ENCODE measurements at places on chromosomes 3 and 15.

DNA sequence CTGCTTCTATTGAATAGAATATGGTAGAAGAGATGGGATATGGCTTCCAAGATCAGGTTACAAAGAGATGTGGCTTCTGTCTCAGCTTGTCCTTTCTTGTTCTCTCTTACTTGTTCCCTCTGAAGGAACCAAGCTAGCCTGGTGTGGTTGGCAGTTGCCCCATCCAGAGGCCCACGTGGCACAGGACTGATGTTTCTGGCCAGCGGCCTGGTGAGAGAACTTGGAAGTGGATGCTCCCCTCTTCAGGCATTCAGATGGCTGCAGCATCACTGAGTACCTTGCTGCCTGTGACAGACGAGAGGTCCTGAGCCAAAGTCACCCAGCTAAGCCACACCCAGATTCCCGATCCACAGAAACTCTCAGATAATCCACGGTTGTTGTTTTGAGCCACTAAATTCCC lies 183.6 kb downstream of the NSMCE3 start:
- DNase-seq = no peak

DNA sequence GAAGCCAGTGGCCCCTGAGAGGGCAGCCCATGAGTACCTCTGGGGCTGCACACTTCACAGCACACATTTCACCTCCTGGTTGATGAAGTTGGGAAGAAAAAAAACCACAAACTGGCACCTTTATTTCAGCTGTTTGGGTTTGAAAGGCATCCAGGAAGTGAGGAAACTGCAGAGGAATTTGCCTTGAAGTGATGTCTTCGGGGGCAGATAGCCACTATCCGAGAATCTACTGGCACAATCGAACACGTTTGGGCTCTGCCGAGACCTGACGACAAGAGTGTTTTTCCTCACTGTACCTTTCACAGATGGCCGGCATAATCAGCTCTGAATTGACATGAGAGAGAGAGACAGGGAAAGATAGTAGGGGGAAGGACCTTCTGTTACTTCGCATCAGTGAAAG lies 59.7 kb downstream of the LRIG1 start:
- DNase-seq = no peak

DNA sequence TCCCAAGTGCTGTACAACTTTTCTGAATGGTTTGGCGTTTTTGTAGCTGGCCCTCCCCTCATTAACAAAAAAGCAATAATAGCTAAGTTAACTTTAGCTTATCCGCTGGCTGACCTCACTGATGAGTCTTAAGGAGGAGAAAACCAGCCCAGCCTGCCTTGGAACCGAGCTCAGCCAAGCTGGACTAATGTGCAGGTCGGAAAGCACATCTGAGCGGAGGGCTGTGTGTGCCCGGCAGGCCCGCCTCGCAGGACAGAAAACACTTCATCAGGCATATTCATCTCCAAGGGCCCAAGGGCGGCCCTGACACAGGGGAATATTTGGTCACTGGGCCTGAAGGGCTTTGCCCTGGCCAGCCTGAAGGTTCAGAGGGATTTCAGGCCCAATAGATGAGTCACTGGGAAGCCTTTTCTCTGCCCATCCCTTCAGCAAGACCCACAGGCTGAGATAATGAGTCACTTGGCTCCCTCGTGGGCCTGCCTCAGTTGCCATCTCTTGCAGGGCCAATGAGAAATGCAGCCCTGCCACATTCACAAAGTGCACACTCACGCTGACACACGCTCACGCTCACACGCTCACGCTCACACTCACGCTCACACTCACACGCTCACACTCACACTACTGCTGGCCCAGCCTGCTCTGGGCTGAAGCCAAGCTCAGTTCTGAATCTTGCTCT lies 75.1 kb downstream of the SLC12A8 start:
- DNase-seq = no peak

DNA sequence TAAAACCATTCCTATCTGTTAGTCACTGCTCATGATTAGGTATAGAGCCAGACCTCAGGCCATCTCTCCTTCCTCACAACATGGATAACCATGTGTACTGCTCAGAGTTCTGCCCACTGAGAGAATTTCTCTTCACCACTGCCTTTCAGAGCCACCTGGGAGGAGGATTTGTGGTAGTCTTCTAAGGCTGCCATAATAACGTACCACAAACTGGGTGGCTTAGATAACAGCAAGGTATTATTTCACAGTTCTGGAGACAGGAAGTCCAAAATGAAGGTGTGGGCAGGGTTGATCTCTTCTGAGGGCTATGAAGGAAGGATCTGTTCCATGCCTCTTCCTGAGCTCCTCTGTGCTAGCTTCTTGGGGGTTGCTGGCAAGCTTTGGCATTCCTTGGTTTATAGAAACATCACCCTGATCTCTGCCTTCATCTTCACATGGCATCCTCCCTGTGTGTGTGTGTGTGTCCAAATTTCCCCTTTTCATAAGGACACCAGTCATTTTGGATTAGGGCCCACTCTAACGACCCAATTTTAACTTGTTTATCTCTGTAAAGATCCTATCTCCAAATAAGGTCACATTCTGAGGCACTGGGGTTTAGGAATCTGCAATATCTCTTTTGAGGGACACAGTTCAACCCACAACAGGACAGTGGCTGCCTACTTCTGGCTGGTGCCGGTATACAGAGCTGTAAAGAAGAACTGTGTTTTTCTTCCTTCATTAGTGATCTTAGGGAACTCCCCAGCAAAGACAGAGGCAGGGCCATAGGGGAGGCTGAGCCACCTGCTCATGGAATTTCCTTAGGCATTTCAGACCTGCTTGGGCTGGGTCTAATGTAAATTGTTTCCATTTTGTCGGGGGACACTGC lies 42.1 kb upstream of the NOX5 start:
- DNase-seq = no peak

GRCh38 chr15:39453620-39454019 lies 127.3 kb upstream of the THBS1 start:
- DNase-seq = no peak
